WTC11 (cell line): ENCODE measurements at places on chromosomes 1 and 21.

DNA sequence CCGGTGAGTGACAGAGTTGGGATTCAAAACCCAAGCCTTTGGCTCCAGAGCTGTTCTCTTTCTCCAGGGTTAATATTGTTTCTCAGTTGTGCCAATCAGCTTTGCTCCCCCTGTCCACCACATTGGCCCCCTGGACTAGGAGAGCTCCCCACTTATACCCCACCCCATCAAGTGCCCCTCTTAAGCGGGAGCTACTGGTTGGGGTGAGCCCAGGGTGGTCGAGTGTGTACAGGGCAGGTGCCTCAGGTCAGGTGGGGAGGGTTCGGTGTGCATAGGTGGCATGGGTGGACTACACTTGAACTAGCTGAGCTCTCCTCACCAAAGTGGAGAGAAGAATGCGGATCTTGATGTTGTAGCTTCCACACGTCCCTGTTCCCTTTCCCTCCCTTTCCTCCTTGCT lies 14.2 kb downstream of the KCNA2 start:
- DNase-seq: no peak

DNA sequence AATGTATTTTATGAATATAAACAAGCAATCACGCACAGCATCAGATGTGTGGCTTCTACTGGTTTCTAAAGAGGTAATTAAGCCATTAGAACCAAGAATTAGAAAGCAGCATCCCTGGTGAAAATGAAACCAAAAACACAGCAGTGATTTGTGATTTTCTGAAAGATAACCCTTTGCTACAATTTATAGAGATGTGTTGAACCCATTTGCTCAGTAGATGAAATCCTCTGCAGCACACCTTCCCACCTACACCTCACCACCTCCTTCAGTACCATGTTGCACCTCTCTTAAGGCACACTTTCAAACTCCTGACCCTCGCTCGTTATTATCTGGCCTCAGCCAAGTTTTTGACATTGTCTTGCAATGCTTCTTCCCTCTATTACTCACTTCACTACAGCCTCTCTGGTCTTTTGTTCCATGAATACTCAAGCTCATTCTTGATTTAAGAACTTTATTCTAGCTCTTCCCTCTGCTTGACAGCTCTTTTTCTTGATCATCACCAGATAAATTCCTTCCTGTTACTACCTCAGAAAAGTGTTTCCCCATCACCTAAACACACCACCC lies 38.6 kb downstream of the NSL1 start:
- DNase-seq: no peak

DNA sequence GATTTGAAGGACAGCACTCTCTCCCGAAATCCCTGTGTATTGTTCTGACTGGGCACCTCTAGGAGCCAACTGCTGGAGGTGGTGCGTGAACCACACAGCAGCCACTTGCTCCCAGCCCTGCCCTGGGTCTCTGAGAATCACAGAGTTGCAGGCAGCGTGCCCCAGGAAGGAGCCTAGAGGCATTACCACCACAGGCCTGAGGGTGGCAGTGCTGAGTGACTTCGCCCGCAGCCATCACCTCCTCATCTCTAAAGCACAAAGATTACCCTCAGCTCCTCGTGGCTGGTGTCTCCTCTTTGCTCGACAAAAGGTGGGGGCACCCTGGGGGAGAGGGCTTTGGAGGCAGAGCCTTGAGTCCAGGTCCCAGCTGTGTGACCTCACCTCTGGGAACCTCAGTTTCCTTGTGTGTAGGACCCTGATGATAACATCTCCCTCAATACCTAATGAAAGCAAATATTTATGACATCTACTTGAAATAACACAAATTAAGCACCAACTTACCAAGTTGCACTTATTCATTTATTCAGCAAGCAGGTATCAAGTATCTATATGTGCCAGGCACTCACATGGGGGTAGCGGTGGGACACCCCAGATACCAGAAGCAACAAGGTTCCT lies 86.3 kb downstream of the VWA5B1 start:
- peak; percentile 85 for DNase-seq

DNA sequence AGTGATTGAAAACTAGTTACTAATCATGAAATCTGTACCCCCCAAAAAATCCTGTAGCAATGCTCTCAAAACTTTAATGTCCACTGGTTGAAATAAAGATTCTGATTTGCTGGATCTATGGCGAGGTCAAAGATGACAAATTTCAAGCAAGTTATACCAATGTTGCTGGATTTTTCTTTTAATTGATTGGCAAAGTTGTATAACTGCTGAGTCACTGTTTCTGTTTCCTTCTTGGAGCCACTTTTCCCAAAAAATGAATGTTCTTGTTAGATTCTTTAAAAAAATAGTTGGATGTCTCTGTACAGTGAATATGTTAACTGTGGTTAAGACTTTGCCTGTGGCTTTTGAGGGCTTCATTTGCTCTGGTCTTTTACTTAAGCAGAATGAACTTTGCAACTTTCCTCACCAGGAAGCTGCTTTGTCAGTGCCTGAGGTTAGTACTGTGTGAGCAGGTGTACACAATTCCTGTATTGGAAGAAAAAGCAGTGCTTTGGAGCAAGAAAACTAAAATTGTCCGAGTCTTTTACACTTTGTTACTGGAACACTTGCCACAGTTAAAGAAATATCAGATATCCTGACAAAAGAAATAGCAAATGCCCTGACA lies 1211.9 kb downstream of the MRPL39 start:
- DNase-seq: no peak

DNA sequence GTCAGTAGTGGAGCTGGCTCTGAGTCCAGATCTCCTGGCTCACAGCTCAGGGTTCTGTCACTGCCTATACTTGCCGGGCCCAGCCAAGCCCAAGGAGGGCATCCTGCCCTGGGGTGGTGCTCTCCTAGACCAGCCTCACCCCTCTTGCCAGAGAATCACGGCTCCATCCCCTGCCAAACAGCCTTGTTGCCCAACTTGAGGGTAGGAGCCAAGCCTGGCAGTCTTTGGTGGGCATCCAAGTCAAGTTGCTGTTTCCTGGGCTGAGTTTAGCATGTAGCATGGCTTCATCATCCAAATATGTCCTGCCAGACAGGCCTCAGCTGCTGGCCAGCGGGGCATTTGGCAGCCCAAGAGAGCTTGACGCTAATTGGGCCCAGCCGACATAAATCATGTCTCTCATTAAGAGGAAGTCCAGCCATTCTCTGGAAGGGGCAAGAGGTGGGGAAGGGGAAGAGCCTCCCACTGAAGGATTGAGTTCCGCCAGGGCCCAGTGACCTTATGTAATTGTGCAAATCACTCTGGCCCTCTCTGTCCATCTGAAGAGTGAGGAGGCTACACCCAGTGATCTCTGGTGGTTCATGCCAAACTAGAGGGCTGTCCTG lies 22.6 kb upstream of the TRABD2B start:
- DNase-seq: no peak

DNA sequence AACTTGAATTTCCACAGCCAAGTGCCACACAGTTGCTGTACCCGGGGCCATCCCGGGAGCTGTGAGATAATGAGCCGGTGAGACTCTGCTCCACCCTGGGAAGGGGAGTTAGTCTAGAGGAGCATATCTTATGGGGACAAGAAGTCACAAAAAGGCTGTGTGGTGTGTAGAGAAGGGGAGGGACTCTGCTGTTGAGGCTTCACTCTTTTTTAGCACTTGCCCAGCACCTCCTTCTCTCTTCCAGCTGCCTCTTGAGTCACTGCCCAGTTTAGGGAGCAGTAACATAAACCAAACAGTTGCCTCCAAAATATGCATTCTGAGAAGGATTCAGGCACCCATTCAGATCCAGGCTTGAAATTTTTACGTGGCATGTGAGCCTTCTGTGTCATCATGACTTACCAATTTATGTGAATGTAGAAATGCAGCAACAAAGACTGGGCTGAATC lies 744 bp upstream of the WDR26 start:
- no peak for DNase-seq
